ENCODE measurements at places on chromosomes 7 and 10.

DNA sequence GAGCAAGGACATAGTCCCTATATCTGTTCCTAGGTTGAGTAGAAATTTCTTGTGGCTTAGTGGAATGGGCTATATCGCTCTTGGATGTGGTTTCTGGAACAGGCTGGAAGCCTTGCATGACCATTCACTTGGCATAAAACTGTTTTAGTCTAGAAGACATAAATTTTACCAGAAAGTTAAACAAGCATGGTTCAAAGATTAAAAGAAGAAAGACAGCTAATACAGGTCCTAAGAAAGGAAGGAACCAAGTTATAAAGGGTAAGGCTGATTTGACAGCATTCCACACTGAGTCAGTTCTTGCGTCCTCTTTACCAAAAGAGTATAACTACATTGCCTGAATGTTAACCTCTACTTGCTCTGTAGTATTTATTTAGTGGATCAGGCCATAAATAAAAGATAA, 724.2 kb downstream of the SORCS1 start:
- DNase-seq, result no peak

DNA sequence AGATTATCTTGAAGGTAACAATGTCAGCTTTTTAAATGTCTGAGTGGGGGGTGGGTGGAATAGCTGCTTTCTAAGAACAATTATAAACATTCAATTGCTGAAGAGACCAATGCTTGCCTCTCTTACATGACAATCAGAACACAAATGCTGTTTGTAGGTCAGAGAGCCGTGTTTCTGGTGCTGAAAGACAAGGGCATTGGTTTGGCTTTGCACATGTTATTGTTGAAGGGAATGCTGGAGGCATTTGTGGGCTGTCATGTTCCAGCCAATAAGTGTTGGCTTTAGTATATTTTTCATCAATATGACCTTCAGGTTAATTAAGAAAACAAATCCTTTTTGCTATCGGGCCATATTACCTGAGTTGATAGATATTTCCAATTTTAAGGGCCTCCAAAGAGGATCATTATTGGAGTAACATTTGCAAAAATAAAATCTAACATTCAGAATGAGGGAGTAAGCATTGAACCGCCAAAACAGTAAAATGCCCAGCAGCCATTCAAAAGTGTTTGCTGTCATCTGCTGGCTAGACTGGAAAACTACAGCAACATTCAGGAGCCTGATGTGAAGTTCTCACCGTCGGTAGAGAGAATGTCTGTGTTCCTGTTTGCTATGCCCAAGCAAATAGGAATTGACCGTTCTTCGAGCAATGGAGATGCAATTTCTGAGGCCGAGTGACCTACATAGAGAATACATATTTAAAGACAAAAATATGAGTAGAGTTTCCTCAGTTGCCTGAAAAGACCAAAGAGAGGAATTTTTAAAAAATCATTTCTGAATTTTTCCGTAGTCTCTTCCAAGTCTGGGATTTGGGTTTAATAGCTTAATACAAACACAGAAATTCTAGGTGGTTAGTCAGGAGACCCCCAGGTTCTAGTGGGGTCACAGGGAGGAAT, 118.9 kb downstream of the APBB1IP start:
- DNase-seq, result peak; percentile 17

DNA sequence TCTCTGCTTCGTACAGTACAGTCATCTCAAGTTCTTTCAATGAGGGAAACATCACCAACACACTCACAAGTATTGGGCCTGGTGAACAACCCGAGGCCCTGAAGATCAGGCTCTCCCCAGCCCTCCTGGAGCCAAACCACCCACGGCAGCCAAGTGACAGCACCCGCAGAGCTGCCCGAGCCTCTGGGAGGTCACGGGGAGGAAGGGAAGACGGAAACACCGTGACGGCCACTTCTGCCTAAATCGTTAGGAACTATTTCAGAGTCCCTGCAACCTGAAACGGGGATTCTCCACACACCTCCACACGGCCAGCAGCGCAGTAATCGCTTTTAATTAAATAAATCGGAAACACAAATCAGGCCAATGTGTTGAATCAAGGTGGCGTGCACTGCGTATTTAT, 222.6 kb downstream of the MAD1L1 start:
- no peak for DNase-seq

- DNase-seq, result no peak
Measured at GRCh38 chr7:5667391-5667790, 114.1 kb downstream of the RNF216 start.

DNA sequence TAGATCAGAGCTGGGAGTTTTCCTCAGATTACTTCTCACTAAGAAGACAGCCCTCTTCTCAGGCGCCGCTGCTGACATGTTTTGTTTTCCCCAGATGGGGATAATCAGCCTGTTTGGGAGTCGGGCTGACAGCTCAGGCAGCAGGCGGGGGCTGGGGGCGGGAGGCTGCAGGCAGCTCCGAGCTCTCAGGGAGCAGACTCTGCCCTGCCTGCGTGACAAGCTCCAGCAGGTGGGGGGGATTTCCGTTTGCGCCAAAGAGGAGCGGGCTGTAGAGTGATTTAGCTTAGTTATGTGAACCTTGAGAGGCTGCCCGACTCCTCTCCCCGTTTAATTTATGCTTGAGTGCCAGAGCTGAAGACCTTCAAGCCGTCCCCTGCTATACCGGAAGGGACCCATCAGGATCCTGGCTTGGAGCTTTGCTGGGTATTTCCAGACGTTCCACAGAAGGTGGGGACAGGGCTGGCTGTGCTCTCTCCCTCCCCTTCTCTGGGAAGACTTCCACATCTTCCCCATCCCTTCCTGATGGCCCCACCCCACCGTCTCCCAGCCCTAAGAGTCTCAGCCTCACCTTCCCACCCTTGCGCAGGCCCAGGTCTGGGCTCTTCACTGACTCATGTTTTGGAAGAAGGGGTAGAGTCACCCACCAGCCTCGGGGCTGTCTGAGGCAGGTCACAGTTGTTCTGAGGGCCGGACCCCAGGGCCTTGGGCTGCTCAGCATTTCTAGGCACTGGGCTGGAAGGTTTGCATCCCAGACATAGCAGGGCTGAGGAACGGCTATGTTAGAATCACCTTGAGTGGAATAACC, 24.7 kb upstream of the ADCYAP1R1 start:
- no peak for DNase-seq

DNA sequence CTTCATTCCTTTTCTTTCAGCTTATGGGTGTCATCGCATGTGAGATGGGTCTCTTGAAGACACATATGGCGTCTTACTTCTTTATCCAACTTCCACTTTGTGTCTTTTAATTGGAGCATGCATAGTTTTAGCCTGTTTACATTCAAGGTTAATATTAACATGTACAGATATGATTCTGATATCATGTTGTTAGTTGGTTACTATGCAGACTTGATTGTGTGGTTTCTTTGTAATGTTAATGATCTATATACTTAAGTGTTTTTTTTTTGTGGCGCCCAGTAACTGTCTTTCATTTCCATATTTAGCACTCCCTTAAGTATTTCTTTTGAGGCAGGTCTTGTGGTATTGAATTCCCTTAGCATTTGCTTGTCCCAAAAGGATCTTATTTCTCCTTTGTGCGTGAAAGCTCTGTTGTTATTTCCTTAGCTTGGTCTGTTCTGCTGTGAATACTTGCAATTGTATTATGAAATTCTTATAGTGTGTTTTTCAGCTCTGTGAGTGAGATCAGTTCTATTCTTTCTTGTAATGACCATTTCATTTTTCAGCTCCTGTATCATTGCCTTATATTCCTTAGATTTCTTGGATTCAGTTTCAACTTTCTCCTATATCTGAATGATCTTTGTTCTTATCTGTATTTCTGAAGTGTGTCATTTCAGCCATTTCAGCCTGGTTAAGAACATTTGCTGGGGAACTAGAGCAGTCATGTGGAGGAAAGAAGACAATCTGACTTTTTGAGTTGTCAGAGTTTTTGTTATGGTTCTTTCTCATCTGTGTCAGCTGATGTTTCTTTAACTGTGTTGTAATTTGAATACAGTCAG, 88.4 kb downstream of the ABCA13 start:
- no peak for DNase-seq

- peak; percentile 65 for DNase-seq
Measured at GRCh38 chr10:95560278-95561176, 644 bp downstream of the SORBS1 start.

DNA sequence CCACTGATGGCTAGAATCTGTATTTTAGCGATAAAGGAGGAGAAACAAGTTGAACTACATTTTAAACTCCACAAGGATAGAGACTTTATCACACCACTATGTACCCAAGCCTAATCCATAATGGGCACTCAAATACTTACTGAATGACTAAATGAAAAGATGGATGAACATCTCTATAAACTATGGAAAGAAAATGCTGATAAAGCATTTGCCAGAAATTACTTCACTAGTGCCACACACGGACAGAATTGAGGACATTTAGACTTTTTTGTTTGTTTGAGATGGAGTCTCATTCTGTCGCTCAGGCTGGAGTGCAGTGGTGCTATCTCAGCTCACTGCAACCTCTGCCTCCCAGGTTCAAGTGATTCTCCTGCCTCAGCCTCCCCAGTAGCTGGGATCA, 1.7 kb upstream of the NSUN6 start:
- no peak for DNase-seq

DNA sequence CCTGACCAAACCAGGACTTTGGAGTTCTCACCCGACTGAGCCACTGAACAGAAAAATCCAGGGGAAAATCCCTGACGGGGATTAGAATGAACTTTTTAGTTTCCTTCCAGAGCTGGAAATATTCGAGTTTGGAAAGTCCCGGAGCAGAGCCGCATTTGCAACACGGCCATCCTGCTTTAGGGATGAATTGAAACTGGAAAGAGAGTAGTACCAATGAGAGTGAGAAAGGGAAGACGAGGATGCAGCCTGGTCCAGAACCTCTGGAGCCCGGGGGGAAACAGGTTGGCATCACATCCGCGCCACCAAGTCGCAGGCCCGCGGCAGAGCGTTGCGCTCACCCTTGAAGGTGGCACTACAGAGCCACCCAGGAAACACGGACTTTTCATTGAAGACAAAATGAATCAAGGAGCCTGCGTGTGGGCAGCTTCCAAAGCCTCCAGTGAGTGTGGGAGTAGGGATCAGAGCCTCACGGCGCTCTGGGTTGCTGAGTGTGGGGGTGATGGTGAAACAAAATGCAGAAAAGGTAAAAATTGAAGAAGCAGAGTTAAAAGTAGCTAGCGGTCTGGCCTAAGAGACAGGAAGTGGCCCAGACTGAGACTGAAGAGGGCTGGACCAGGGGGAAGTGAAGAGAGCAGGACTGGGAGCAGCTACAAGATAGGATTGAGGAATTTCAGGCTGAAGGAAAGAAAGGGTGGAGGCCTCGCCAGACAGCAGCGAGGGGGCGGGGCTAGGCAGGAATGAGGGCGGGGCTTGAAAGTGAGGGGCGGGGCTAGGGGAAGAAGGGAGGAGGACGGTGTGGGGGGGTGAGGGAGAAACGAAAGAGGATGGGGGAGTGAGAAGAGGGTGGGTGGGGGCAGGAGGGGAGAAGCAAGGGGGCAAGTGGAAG, 1.8 kb downstream of the SMURF1 start:
- peak; percentile 64 for DNase-seq

- no peak for DNase-seq
Measured at GRCh38 chr7:129471402-129471827, 30.9 kb upstream of the SMKR1 start.

GRCh38 chr10:84837877-84838276, 509.5 kb downstream of the CCSER2 start:
- DNase-seq, result no peak

GRCh38 chr10:80464557-80465450, 10.7 kb downstream of the TSPAN14 start:
- DNase-seq, result no peak

DNA sequence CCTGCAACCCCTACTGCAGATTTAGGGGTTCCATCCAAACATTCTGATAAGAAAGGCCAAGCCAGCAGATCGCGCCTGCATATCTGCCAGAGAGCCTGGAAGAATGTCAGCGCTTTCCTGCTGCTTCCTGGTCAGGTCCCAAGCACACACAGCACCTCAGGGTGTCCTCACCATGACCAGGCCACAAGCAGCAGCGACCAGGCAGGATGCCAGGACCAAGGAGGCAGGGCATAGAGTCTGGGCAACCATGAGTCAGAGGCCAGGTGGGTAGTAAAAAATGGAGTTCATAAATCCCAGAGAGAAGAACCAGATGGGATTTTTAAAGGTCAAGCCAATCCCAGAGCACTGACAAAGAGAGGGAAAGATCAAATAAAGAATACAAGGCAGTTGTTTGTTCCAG, 5.5 kb upstream of the FAM131B start:
- DNase-seq, result no peak

GRCh38 chr7:20783125-20783699, 3.5 kb downstream of the SP8 start:
- DNase-seq, result no peak

DNA sequence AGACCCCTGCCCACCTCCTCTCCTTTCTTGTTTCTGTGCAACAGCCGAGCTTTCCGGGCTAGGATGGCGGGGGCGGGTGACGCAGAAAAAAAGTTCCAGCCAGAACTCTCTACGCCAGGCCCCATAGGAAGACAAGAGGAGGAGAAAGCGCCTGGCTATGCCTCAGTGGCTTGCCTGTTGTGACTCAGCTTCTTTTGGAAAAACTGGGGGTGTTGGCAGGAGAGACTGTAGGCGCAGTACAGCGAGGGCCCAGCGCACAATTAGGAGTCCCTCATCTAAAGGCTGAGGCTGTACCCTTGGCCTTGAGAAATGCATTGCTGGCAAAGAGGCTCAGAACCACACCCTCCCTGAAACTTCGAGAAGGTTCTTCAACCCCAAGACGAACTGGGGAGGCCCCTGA, 28.0 kb upstream of the KPNA7 start:
- DNase-seq, result no peak

- DNase-seq, result no peak
Measured at GRCh38 chr10:132294561-132295318, 13.0 kb downstream of the STK32C start.

DNA sequence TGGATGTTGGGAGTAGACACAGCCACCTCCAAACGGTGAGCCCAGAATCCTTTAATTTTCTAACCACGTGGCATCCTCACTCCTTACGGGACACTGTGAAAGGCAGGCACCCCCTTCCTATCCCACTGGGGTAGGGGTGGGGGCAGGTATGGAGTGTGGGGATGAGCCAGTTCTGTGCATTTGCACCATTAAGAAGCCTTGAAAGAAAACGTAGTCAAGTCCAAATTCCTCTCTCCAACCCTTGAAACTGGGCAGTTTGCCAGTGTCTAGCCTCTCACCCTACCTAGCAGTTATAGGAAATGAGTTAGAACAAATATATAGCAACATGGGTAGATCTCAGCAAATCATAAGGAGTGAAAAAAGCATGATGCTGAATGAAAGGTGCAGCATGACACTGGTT, 92.4 kb upstream of the LEP start:
- no peak for DNase-seq

- DNase-seq, result no peak
Measured at GRCh38 chr7:157457355-157458253, 120.8 kb downstream of the DNAJB6 start.

DNA sequence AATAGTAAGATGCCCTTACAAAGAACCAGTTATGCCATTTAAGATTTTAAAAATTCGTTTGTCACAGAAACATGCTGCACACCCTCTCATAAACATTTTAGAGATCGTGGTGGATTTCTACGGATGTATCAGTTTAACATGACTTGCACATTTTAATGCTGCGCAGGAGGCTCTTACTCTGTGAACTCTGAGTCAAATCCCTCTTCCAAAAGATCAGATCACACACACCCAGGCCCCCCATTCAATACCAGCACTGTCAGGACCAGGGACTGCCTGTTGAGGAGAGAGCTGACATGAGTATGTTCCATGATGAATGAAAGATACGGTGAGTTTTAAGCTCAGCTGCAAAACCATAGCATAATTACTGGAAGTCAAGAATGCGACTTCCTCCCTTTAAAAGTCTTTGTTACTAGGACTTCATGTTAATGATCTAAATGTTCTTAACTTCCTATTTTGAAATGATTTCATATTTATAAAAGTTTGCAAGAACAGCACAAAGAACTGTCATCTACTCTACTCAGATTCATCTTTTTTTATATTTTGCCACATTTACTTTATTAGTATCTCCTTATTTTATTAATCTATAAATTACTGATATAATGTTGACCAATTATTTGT, 500.2 kb downstream of the GLRX3 start:
- DNase-seq, result no peak
